Coronary artery (tissue), 2 donors: ENCODE measurements at places on chromosomes 1 and 21.

DNA sequence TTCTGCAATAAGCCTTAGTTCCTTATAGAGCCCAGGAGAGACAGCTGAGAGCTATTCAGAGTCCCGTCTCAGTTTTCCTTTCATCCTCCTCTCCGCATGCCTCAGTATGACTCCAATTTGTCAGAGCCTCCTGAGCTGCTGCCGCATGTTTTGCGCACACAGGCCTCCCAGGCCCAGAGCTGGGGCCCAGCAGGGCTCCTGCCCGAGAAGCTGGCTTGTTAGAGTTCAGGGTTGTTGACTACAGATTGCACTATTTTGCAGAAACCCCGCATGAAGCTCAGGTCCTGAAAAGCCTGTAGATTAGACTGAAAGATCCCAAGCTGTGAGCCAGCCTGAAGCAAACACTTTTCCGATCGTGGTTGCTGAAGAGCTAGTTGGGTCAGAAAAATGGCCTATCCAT is 51.5 kb downstream of the IGSF5 start:
- no peak for DNase-seq

- DNase-seq = no peak
These were observed 1.0 kb upstream of the PPIH start for GRCh38 chr1:42657201-42657600.

DNA sequence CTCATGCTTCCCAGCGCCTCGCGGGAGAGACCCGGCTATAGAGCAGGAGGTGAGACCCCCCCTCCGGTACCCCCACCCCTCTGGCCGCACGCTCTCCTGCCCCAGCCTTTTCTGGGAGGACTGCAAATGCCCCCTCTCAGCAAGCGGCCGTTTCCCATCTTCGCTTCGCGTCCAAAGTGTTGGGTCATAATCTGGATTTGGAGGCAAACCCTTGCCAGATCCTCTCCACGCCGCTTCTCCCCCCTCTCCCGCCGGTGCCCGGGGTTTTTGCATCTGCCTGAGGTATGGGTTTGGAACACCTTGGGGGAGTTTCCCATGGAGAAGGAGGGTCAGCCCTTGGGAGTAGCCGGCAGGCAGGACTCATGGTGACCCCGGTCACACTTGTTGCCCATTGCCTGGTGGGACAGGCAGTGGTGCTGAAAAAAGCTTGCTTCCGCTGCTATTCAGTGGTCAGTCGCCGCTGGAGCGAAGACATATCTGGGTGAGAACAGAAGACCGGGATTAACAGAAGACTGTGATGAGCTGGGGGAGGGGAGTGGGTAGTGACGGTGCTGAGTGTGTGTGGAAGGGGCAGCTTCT is 935 bp downstream of the KCNK2 start:
- no peak for DNase-seq

DNA sequence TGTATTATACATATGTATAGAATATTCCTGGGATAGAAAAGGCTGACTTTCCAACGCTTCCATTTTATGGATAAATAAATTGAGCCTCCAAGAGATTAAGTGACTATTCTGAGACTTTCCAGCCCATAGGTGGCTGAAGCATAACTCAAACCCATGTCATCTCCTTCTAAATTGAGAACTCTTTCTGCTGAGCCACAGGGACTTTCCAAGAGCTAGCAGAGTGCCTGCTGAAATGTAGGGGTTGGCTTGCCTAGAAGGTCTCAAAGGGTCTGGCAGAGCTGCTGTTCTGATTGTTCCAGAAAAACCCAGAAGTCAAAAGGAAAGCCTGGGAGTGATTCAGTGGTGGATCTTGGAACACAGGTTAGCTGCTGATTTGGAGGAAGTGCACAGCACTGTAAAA is 146.4 kb upstream of the BEND5 start:
- no peak for DNase-seq

DNA sequence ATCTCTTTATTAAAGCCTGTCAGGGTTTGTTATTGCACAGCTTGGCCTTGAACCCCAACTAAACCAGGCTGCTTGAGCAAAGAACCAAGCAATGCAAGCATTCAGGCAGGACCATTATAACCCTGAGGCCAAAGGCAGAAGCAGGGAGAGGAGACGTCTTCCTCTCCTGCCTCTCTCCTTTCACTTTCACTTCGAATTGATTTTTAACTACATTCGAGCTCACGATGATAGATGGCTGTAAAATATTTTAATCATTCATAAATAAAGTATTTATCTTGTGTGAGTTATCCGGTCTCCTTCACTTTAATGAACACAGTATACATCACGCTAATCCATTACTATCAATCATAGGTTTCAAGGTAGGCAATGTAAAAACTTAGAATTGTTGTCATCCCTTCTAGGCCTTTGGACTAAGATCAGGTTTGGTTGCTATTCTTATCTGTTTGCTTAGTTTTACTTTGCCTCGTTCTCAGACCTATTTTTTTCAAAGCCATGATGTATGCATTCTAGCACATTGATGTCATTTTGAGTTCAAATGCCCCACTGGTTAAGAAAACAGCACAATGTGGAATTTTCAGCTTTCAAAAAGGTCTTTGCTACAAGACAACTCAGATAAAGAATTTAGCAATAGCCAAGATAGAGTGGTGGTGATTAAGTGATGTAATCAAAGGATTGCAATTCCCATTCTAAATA is 480.2 kb upstream of the RUNX1 start:
- no peak for DNase-seq

GRCh38 chr1:172670791-172671190 is 11.9 kb downstream of the FASLG start:
- DNase-seq = no peak

DNA sequence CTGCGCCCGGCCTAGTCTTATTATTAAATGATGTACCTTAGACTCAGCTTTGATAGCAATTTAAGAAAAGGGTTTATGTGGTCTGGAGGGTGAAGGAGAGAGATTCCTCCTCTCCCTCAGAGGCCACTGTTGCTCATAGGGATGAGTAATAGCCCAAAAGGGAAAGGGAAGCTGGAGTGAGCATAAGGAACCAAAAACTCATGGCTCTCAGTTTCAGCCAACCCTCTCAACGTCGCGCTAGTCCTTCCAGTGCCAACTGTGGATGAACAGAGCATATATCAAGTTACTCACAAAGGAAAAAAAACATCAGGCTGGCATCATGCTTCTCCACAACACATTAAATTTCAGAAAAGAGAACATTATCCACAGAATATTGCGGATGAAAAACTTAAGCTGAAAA is 8.3 kb upstream of the GPR89B start:
- no peak for DNase-seq

DNA sequence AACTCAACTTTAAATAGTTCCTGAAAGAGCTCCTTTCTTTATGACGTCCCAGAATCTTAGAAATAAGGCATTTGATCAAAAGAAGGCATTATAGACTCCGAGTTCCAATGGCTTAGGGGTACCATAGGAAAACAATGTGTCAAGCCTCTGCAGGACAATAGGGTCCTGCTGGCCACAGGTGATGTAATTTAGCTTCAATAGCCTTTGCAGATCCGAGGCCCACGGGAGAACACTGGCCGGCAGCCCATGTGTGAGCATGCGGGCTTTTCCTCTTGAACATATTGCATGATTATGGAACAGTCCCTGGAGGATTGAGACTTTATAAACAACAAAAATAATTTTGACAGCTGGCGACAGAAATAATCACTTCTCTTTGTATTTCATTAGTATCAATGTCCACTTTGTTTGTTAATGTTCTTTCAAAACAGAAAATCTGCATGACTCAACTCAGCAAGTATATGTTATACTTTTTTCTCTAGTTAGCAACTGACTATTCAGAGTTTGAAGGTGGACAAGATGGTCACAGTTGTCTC is 49.0 kb upstream of the NR5A2 start:
- DNase-seq = no peak

- no peak for DNase-seq
These were observed 35.3 kb downstream of the HLX start for GRCh38 chr1:220914283-220915116.

DNA sequence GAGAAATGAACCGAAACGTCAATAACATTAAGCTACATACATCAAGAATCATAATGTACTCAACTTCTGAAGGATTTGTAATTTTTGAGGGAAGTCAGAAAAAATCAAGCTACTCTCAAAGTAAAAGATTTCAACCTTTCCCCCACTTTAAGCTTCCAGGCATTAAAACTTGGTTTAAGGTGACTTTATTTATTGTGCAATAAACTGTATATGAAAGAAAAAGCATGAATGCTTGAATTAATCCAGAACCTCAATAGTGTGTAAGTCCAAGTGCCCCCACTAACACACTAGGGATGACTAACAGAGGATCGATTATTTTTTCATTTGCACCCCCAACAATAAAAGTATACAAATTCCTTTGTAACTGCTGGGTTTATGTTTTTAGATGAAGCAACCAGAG is 10.9 kb downstream of the GART start:
- no peak for DNase-seq

GRCh38 chr1:80533093-80533492 is 1267.6 kb upstream of the ADGRL2 start:
- DNase-seq = no peak

- no peak for DNase-seq
These were observed 32.4 kb downstream of the PIK3C2B start for GRCh38 chr1:204462229-204462561.

DNA sequence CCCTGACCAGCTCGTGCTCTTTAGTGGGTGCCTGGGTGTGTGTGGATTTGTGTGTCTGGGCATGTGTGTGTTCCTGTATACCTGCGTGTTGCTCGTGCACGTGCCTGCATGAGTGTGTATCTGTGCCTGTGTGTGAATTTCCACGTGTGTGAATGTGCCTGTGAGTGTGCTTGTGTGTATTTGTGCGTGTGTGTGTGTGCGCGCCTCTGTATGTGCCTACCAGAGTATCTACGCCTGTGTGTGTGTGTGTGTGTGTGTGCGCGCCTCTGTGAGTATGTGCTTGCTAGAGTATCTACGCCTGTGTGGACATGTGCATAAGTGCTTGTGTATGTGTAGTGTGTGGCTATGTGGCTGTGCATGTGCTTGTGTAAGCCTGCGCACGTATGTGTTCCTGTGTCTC is 691 bp upstream of the SELENBP1 start:
- no peak for DNase-seq

DNA sequence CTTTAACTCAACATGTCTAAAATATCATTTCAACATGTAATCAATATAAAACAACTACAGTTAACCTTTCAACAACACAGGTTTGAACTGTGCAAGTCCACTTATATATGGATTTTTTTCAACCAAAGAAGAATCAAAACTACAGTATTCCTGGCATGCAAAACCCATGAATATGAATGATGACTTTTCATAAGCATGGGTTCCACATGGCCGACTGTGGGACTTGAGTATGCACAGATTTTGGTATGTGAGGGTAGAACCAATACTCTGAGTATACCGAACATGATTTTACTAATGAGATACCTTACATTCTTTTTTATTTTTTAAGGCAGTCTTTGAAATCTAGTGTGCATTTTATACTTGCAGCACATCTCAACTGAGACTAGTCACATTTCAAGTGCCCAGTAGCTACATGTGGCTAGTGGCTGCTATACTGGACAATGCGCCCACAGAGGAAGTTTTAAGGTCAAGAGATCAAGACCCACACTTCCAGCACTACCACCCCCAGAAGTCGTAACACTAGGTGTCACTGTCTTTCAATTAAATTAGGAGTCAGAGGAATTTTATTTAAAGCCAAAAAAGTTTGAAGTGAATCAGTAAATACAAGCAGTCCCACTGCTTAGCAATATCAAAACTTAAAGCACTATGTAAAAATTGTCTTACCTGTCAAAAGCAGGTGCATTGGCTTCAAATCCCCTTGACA is 40.0 kb downstream of the SYNJ1 start:
- DNase-seq = no peak

DNA sequence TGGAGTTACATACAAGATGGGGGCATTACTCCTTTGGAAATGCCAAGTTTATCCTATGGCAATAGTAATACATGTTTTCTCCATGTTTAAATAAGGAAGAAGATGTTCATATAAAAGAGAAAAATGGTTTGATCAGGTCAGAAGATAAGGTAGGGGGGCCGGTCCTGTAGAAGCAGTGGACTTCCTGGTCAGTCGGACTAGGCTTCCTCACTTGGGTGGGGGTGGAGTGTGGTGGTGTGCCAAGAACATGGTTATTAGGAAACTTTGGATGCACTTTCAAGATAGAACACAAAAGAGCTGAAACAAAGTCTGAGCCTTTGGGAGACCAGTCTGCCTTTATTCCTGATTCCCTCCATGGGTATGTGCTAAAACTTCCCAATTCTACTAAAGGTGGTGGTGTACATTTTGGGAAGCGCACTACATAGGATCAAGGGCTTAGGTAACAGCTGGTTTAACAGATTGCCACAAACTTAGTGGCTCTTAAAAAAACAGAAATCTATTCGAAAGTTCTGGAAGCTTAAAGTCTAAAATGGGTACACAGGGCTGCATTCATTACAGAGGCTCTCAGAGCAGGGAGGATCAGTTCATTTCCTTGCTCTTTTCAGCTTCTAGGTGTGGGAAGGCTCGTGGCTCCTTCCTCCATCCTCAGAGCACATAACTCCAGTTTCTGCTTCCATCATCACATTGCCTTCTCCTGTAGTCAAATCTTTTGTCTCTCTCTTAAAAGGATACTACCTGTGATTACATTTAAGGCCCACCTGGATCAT is 64.6 kb downstream of the KDM1A start:
- DNase-seq = no peak

DNA sequence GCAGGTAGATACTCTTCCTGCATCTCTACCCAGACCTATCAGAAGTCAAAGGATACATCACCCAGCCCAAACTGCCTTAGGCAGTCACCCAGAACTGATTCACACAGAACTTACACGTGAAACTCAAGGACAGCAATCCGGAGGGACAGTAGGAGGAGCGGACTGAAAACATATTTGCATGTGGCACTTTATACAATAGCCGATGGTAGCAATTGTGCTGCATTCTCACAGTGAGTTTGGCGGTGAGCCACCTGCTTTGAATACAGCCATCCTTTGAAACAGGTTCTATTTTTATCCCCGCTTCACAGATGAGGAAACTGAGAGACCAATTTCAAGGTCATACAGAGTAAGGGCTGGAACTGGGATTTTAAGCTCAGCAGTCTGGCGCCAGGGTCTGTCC is 69.5 kb downstream of the EDEM3 start:
- DNase-seq = no peak

GRCh38 chr1:158992787-158993312 is 16.9 kb upstream of the IFI16 start:
- DNase-seq = no peak

DNA sequence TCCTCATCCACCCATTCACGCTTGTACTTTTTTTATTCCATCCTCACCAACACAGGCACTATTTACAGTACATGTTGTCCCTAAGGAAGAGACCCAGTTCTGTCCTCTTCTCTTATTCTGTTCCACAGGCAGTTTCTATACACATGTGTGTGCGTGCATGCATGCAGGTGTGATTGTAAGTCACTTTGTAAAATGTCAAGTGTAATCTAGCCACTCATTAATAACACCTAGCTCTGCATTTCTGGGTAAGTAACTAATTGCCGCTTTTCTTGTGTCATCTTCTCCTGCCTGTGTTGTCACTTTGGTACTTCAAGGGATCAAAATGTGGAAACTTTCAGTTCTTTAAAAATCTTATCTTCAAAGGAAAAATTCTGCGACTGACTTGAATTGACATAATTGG is 377.2 kb downstream of the SEC16B start:
- DNase-seq = no peak

GRCh38 chr1:204578867-204579664 is 62.9 kb downstream of the MDM4 start:
- DNase-seq = no peak

- DNase-seq = no peak
These were observed 32.5 kb downstream of the LMX1A start for GRCh38 chr1:165324050-165324449.

GRCh38 chr1:87368907-87369306 is 40.2 kb downstream of the LMO4 start:
- no peak for DNase-seq
